Activated T-cell treated with anti-CD3 and anti-CD28 coated beads for 24 hours (primary cell): ENCODE measurements at places on chromosomes 11 and 22.
A peak's percentile ranks its signal among the peaks of the same experiment; 100 is the strongest.

GRCh38 chr11:44326615-44327475 lies 16.9 kb upstream of the ALX4 start:
- DNase-seq = no peak

- DNase-seq = peak; percentile 1
Observed at GRCh38 chr11:21511835-21512440, 680.9 kb upstream of the ANO5 start.

- no peak for DNase-seq
Observed at GRCh38 chr11:43969543-43969942, 27.1 kb downstream of the C11orf96 start.

DNA sequence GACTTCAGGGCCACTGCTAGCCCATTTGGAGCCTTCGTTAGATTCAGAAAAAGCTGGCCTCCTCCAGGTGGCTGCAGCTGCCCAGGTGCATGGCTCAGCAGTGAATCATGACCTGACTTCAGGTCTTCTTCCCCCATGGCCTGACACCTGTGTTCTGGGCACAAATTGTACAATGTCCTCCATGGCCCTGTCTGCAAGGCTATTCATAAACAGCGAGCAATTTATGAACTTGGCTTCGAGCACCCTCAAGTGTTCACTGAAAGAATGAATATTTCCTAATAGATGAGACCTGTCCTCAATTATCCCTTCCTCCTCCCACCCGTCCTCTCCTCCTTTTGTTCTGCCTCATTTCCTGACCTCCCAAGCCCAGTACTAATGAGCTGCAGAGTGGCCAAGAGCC lies 12.2 kb upstream of the VPS37C start:
- DNase-seq = no peak

- no peak for DNase-seq
Observed at GRCh38 chr11:85647078-85647477, 689 bp upstream of the TMEM126A start.

GRCh38 chr11:131867457-131868257 lies 497.2 kb downstream of the NTM start:
- DNase-seq = no peak

- no peak for DNase-seq
Observed at GRCh38 chr11:25958045-25958444, 373.9 kb upstream of the ANO3 start.

DNA sequence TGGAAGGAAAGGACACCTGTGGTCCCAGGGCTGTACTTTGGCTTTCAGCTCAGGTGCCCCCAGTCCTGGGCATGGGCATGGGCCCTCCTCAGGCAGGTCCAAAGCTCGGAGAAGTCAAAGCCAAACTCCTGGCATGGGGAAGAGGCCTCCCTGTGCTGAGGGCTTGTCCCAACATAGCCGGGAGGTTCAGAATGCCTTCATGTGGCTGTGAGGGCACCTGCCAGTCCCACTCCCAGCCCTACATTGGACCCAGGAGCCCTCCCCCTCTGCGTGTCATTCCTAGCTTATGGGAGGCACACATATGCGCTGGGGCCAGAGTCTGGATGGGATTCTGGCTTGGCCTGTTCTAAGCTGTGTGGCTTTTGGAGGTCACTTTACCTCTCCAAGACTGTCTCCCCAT lies 1.0 kb upstream of the KLHL35 start:
- no peak for DNase-seq

DNA sequence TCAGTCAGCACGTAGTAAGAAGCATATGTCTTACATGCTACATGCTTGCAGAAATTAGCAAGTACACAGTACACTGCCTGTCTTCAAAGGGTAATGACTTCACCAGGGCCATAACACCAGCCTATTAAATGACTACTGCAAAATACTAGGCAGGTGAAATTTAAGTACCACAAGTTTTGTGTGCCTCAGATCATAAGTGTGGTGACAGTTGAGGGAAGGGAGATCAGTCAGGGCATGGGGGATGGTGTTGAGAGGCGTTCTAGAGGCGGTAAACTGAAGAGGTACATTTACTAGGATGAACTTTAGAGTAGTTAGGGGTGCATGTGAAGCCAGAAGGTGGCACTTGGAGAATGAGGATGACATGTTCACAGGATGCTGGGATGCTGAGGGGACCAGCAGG lies 22.0 kb downstream of the AMOTL1 start:
- no peak for DNase-seq

GRCh38 chr11:65611758-65612603 lies 2.0 kb downstream of the MAP3K11 start:
- no peak for DNase-seq

DNA sequence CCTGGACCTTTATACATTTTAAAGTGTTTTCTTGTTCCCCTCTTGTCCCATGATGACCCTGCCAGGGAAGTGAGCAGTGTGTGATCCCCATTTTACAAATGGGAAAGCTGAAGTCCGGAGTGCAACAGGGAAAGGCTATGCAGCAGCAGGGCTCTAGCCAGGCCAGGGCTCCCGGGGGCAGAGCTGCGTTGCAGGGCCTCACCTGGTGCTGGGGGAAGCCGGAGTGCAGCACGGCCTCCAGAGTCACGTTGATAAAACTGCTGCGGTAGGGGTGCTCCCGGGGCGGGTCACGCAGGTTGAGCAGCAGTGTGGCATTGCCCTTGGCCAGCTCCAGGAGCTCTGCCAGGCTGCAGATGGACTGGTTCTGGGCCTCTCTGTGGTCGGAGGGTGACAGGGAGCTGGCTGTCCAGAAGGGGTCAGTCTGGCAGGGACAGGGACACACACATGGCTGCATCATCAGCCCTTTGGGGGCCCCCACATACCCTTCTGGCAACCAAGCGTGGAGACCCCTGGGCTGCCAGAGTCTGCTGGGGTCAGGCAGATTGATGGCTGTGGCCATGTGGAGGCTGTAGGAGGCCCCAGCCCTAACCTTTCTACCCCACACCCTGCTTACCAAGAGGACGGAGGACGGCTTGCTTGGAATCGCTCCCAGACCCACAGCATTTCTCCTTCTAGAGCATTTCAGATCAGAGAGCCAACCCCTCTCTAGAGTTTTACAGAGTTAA lies 9.3 kb upstream of the KLHL35 start:
- DNase-seq = no peak

DNA sequence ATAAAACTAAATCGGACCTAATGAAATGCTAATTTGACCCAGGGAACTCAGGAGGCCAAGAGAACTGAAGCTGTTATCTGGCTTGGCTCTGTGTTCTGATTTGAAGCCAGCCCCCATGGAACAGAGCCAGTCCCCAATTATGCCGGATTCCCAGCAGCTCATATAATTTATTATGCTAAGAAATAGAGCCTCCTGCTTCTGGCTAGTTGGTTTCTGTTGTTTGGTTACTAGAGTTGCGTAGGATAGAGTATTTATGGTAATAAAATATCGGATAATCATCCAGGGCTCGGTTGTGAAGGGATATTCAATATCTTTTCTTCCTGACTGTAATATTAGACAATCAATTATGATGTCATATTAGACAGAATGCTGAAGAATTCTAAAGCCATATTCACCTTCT lies 120.4 kb upstream of the TTC12 start:
- DNase-seq = no peak

DNA sequence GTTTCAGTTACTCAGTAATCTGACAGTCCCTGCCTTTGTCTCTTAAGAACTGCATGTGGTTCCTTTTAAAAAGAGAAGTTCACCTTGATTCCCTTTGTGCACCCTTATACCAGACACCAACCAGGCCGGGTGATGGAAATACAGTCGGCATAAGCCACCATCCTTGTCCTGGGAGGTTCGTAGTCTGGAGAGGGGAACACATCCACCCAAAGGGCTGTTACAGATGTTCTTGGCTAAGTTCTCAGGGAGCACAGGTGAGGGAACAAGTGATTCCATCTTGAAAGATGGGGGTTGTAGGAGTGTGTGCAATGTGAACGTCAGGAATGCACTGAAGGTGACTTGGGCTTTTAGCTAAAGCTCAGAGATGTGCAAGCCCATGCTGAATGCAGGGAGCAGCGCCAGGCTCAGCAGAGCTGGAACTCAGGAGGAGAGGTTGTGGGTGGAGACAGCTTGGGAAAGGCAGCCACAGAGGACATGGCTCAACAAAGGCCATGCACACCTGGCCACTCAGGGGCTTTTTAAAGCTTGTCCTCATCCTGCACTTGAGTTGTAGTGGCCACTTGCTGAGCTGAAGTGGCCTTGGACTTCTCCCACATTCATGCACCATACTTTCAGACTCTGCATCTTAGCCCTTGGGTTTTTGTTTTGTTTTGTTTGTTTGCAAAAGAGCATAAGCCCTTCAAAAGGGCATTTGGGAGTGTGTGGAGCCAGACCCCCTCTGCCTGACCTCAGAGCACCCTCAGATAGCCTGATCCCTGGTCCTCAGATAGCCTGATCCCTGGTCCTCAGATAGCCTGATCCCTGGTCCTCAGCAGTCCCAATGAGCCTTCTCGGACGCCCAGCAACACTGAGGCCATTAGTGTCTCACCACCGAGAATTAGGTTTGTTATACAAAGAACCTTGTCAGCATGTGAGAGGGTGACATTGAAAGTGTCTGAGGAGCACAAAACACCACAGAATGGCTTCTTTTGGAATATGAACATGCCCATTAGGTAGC lies 12.7 kb upstream of the TMA7B start:
- no peak for DNase-seq

DNA sequence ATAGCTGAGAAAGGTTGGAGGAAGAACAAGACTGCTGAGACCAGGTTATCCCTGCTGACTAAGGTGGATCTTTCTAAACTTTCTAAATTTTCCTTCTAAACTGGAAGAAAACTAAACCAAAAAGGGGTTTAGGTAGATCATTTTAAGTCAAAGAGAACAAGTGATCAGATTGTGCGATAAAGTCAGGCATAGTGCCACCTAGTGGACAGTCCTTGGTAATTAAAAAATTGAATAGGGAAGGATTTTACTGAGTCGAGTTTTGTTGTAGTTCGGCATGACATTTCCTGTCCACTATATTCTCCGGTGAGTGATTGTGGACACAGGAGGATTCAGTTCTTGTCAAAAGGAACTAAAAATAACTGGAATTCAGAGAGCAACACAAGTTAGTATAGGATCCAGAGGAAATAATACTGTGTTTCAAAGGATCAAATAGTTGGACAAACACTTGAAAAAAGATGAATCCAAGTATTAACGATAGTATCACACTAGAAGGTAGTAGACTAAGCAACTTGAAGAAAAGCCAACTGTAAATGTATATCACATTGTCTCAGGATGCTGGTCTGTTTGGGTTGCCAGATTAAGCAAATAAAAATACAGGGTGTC lies 1236.4 kb downstream of the FAM181B start:
- peak; percentile 2 for DNase-seq

DNA sequence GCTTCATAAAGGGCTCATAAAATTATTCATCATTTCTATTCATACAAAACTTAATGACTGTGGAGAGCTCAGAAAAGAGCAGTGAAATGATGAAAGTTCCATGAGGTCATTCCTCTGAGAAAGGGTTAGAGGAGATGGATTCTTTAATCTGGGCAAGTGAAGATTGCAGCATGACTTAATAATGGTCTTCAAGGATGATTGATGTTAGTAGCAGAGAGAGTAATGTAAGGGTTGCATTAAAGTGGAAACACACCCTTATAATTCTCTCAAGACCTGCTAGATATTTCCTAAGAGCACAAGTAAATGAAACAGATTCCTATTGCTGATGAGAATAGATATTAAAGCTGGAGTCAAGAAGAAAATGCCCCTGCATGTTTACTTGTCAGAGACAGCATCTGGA lies 711.6 kb upstream of the ANO5 start:
- DNase-seq = no peak

- no peak for DNase-seq
Observed at GRCh38 chr22:43975041-43975440, 19.8 kb downstream of the SAMM50 start.

GRCh38 chr11:11105361-11105760 lies 247.5 kb upstream of the ZBED5 start:
- DNase-seq = no peak

DNA sequence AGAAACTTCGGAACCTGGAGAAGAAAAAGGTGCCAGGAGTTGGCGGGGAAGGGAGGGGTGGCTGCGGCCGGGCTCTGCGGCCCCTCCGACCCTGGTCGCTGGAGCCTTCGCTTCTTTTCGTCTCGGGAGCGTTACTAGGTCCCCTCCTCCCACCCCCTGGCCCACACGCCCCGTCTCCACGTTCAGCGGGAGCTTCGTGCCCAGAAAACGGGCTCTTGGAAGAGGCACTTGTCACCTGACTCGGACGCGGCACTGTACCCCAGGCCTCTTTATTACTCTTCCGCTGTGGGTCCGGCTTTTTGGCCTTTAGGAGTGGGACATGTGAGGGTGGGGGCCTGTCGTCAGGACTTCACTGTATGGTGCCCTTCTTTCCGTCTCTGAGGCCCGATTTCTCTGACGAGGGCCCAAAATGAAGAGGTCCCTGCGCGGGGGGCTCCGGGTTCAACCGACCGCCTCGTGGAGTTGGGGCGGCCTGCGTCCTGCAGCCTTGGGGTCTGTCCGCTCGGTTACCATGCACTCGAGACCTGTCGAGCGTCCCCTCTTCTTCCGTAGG lies 1.2 kb downstream of the CAPRIN1 start:
- peak; percentile 20 for DNase-seq

GRCh38 chr11:124839128-124839971 lies 25.9 kb upstream of the ROBO3 start:
- DNase-seq = no peak

GRCh38 chr11:82757660-82758357 lies 24.1 kb upstream of the FAM181B start:
- DNase-seq = no peak

DNA sequence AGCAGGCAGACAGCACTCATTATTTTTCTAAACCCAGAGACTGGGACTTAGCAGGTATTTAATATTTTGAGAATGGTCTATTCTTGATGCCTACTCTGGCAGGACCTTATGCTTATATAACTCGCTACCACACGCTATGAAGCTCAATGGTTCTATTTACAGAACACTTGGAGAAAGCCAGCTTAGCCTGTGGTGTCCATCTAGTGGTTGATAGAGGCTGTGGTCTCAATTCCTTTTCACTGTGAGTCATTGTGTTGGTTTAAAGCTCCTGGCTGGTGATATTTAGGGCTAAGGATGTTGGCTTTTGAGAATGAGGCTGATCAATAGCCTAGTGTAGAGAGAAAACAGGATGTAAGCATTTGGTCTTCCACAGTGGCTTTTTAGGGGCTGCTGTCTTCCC lies 206.4 kb downstream of the DBX1 start:
- DNase-seq = no peak

GRCh38 chr22:37896181-37896592 lies 9.9 kb upstream of the MICALL1 start:
- DNase-seq = no peak

DNA sequence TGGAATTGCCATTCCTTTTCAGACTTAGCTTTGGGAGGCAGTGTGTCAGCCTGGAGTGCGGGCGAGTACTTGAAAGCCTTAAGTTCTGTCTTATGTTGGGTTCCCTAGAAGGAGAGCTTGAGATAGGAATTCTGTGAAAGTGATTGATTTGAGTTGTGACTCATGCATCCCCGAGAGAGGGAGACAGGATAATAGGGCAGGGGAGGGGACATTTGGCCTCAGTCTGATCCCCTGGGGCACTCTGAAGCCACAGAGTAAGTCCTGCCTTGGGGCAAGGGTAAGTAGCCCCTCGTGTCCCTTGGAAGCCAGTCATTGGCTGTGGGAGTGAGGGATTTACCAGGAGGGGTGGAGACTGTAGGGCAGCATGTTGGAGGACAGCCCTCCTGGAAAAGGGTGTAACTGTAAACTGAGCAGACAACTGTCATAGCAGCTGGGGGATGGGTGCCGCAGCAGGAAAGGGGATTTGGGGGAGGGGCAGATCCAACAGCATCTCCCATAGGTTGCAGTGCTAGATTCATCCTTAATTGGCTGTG lies 44.0 kb downstream of the KIAA1671 start:
- no peak for DNase-seq

- DNase-seq = no peak
Observed at GRCh38 chr11:92306966-92307510, 82.4 kb downstream of the FAT3 start.
